ENCODE measurements at places on chromosomes 12 and 14. TPM values are rescaled to one million over a fixed set of nuclear protein-coding genes. Genes with fewer than 3 reads are reported as not detected.

DNA sequence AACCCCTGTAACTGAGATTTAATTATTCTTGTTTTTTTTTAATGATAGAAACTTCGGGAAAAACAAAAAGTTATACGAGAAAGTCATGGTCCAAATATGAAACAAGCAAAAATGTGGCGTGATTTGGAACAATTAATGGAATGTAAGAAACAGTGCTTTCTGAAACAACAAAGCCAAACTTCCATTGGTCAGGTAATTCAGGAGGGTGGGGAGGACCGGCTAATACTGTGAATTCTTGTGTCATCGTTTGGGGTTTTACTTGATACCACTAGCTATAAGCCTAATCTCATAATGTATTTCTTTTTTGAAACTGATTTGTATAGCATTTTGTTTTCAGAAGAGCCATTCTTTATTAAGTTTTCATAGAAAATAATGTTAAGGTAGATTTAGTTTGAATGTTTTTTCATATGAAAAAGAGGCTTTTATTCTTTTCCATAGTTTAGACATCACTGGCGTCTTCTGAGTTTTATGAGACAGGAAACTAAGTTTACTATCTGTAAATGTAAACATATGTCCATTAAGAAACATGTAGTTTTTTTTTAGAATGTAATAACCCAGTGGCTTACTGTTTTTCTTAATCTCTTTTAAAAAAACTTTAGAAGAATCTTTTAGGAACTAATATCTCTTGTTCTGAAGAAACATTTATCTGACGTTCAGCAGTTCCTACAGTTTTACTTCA, 62.9 kb upstream of the ATP2A2 start:
- H3K36me3 ChIP-seq = no peaks in the 10 kb centered on the region
- H3K4me3 ChIP-seq = no peak overlapping the region
- no peak overlapping the region for H3K27ac ChIP-seq
- H3K4me1 ChIP-seq = no peaks in the 10 kb centered on the region

Gene BCL2L14
- total RNA-seq = not detected

DNA sequence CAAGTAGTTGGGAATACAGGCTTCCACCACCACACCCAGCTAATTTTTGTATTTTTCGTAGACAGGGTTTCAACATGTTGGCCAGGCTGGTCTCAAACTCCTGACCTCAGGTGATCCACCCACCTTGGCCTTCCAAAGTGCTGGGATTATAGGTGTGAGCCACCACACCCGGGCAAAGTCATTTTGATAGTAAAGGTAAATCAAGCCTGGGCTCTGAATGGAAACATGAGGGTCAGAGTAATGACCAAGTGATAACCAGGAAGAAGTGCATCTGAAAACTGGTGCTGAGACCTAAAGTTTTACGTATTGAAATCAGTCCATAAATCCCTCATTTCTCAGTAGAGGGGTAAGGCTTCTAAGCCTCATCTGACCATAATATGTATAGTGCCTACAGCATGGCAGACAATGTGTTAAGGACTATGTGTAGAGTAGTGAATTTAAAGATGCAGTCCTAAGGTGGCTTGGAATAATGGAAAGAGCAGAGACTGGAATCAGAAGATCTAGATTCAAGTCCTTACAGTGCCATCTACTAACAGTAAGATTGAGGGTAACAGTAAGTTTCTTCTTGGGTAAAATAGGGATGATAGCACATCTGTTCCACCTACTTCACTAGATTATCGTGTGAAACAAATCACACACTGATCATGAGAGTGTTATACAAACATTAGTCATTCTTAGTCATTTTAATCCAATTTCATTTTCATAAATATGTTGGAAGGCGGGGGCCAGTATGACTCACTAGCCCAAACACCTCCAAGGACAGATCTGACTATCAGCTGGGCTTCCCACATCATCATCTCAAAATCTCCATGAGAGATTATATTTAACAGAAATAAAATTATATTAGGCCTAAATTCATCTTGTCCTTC, 11.2 kb downstream of the MAP4K5 start:
- H3K27ac ChIP-seq = no peak overlapping the region

DNA sequence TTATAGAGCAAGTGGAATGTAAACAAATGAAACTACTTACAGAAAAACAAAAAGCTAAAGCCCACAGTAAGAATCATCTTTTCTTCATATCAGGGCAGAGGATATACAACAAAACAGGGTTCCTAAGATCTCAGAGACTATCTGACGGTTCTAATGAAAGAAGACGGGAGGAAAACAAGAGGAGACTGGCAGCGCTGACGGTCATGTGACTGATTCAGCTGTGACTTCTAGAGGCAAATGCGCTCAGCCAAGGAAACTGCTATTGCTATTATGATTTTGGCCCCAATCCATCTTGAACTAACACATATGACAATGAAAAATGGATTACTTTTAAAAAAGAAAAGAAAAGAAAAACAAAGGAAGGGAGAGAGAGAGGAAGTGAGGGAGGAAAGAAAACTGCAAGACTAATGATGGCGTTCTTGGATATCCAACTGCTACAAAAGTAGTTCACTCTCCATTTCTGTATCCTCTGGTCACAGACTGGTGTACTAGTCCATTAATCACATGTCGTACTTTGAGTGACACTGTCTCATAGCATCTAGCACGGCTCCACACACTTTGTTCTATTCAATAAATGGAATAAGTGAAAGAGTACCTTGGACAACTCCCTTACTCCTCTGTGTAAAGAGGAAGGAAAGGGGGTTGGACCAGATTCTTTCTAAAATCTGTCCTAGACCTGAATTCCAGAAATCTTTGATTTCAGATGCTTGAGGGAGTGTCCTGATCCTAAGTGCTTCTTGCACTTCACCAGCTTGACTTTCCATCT, 119.3 kb downstream of the DAD1 start:
- H3K4me1 ChIP-seq = peaks cover 15% of the 10 kb centered on the region
- no peak overlapping the region for H3K27ac ChIP-seq
- no peak for DNase-seq

Gene ERP27
- total RNA-seq = not detected
